ENCODE measurements at places on chromosomes 4 and X. TPM values are rescaled to one million over a fixed set of nuclear protein-coding genes. Genes with fewer than 3 reads are reported as not detected.

DNA sequence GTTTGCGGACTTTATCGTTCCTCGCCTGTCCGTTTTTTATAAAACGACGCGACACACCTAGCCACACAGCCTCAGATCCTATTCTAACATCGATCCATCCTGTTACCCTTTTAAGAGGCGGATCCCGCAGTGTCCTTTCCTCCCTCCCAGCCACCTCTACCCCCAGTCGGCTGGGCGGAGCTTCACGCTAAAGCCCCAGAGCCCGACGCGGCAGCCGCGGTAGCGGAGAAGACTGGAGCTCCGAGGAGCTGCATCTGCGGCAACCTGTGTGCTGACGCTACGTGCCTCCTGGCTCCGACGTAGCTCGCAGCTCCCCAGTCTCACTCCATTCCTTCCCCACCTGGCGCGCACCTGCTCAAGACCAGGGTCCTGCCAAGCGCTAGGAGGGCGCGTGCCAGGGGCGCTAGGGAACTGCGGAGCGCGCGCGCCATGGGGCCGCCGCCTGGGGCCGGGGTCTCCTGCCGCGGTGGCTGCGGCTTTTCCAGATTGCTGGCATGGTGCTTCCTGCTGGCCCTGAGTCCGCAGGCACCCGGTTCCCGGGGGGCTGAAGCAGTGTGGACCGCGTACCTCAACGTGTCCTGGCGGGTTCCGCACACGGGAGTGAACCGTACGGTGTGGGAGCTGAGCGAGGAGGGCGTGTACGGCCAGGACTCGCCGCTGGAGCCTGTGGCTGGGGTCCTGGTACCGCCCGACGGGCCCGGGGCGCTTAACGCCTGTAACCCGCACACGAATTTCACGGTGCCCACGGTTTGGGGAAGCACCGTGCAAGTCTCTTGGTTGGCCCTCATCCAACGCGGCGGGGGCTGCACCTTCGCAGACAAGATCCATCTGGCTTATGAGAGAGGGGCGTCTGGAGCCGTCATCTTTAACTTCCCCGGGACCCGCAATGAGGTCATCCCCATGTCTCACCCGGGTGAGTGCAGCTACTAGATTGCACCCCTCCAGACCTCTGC is at the start of gene RNF128:
Gene RNF128 (plus strand): TSS at position 217 of the 953 bp plus-strand sequence. CDS start 213 bp downstream, at position 430.
- H3K4me1 ChIP-seq, result no peaks in the 10 kb centered on the region
- peak within 1 kb of the TSS; percentile 20 for H3K4me3 ChIP-seq
- H3K27me3 ChIP-seq, result no peaks in the 10 kb centered on the region
- H3K36me3 ChIP-seq, result no peaks in the 10 kb centered on the region

The PDLIM3 gene
- polyA plus RNA-seq, result not detected

GRCh38 chr4:151792995-151793394 is 32.2 kb upstream of the GATB start:
- H3K36me3 ChIP-seq, result no peaks in the 10 kb centered on the region
- DNase-seq, result no peak
- H3K27me3 ChIP-seq, result no peaks in the 10 kb centered on the region
- no peak overlapping the region for H3K27ac ChIP-seq
- no peaks in the 10 kb centered on the region for H3K4me1 ChIP-seq

GRCh38 chr4:75752637-75753036 is 28.3 kb downstream of the USO1 start:
- H3K27me3 ChIP-seq, result no peaks in the 10 kb centered on the region
- DNase-seq, result no peak
- no peaks in the 10 kb centered on the region for H3K4me1 ChIP-seq
- H3K36me3 ChIP-seq, result no peaks in the 10 kb centered on the region
- no peak overlapping the region for H3K27ac ChIP-seq

The DLG3 gene
- 4.2 TPM for polyA plus RNA-seq
